Right renal cortex interstitium (tissue), 3 donors: ENCODE measurements at places on chromosomes 1 and 21.

DNA sequence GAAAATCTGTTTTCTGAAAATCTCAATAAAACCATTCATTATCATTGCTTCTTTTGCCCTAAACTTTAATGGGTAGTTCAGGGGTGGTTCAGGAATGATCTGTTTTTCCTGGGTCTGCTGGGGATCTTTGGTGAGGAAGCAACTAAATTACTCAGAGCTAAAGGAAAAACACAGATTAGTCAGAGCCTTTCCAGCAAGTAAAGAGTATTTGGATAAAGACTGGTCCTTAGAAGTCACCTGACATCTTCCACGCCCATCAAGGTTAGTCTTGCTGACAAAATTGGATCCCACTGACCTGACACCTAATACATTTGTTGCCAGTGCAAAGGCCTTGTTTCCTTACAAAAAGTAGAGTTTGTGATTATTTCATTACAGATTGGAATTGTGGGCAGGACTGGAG is 24.2 kb downstream of the HSPA13 start:
- DNase-seq = no peak

- no peak for DNase-seq
These were observed 34.2 kb downstream of the EFCAB7 start for GRCh38 chr1:63557365-63557987.

DNA sequence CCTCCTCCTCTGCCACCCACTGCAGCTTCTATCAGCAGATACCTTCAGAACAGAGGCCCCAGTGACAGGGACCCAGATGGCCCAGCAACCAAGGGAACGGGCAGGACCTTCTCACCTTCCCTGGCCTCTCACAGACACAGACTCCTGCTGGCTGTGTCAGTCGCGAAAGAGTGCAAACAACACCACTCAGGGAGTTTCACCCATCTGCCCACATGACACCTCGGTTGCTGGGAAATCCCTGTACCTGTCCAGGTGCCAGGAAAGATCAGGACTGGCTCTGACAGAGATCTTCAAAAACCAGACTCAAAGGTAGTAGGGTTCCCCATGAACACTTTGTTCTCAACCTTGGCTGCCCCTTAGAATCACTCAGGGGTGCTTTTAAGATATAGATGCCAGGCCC is 83.5 kb upstream of the HIVEP3 start:
- DNase-seq = no peak

GRCh38 chr21:31889460-31889859 is 16.6 kb downstream of the HUNK start:
- DNase-seq = no peak

GRCh38 chr21:29730281-29730680 is 209.5 kb downstream of the GRIK1 start:
- DNase-seq = no peak

GRCh38 chr1:26408604-26409003 is 2.0 kb upstream of the LIN28A start:
- peak; percentile 81 for DNase-seq

GRCh38 chr21:30434033-30434631 is 4.1 kb downstream of the KRTAP13-4 start:
- DNase-seq = no peak

- no peak for DNase-seq
These were observed 673.6 kb downstream of the PTPRU start for GRCh38 chr1:29909962-29910361.

GRCh38 chr1:212292250-212293105 is 7.3 kb downstream of the PPP2R5A start:
- DNase-seq = no peak

GRCh38 chr1:221925947-221926346 is 184.1 kb upstream of the DUSP10 start:
- DNase-seq = no peak

DNA sequence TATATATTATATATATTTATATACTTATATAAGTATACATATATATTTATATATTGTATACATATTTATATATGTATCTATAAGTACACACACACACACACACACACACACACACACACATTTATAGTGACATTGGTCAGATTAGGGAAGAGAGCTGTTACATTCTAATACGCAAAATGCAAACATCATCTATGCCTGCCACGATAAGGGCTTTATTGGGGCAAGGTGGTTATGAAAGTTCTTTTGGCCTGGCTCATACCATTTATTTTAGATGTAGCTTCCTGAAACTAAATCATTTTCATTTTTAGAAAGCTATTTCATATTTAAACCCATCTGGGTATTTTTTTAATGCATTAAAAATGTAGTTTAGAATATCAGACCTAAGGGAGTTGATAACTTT is 82.8 kb downstream of the MAST2 start:
- no peak for DNase-seq

DNA sequence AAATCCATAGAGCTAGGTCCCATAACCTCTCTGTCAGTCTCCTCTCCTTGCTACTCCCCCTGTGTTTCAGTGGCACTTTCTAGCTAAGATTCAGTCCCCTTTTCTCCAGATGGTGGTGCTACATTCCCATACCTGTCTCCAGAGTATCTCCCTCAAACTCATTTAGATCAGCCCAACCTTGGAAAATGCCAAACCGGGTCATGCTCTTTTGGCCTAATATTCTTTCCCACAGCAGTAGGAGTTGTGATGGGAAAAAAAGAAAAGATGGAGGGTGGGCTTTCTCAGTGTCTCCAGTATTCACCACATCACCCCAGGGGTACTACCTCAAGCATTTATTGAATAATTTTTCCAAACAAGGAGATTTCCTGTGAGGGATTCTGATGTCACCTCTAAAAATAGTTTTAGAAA is 3.2 kb upstream of the RXFP4 start:
- DNase-seq = no peak

DNA sequence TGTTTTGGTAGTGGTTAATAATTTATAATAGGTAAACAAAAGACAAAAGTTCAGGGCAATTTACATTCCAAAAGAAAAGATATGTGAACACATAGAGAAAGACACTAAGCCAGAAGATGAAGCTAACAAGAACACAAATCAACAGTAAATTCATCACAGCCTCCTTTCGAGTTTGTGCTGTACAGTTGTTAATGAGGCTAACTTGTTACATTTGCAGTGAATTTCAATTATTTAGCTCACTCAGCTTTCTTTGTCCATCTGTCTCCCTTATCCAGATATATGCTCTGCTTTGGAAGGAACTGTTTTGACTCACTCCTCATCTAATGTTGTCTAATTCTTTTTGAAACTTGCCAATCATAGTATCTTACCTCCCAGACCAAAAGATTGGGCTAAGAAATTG is 423.3 kb upstream of the OLFM3 start:
- DNase-seq = no peak

GRCh38 chr1:221336126-221336525 is 405.8 kb downstream of the DUSP10 start:
- no peak for DNase-seq

- DNase-seq = no peak
These were observed 56.1 kb downstream of the HSF2BP start for GRCh38 chr21:43603233-43603626.

GRCh38 chr1:237146241-237146640 is 104.3 kb downstream of the RYR2 start:
- peak; percentile 57 for DNase-seq

- DNase-seq = no peak
These were observed 1.4 kb downstream of the CDA start for GRCh38 chr1:20590306-20590777.

GRCh38 chr21:34801519-34802132 is 132.8 kb downstream of the CLIC6 start:
- no peak for DNase-seq

GRCh38 chr1:51776408-51776807 is 102.1 kb downstream of the NRDC start:
- no peak for DNase-seq

- no peak for DNase-seq
These were observed 8.1 kb downstream of the ARV1 start for GRCh38 chr1:230986976-230987375.

DNA sequence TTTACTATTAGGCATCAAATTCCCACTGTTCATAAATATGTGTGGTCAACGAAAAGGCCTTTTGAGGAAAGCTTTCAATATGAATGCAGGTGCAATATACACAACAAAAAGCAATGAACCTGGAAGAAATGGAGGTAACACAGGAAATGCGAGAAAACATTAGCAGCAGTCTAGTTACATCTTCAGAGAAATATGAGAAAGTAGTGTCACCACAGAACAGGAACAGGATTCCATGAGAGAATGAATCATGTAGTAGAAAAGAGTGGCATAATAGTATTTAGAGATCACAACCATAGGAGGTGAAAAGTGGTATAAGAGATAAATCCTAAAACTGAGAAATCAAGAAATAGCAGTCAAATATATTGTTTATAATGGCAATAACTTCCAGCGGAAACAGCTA is 103.7 kb downstream of the AK5 start:
- DNase-seq = no peak

DNA sequence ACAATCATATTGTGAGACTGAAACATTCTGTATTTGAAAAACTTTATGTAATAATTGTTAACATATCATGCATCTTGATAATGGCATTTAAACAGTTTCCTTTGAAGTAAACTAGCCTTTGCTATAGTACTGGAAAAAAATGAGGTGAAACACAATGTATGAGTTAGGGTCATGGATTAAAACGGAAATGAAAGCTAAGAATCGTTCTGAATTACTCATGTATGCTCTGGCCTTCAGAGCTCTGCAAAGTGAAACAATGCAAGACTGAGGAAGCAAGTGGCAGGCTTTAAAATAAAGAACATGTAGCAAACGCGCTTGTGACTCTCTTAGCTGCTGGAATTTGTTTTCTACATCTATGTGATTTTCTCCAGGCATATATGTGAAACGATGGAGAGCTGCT is 317.1 kb downstream of the DPYD start:
- no peak for DNase-seq

- DNase-seq = no peak
These were observed 36.9 kb downstream of the WDR64 start for GRCh38 chr1:241688940-241689368.

GRCh38 chr1:234916840-234917239 is 211.8 kb downstream of the TOMM20 start:
- no peak for DNase-seq

- no peak for DNase-seq
These were observed 2.4 kb downstream of the TP73 start for GRCh38 chr1:3654549-3655281.

DNA sequence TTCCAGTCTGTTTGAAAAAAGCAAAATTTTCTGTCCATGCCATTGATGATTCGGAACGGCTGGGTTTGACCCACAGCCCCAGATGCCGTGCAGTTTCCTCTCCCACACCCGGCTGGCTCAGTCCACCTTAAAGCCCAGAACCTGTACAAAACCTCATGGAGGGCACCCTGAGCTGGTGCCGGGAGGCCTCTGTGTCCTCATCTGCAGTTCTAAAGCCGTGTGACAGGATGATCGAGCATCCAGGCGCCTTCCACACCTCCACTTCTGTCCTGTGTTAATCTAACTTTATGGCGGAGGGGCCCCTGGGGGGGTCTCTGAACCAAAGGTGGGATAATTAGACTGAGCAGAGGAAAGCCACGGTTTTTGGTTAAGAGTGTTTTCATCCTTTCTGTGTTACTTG is 49.6 kb downstream of the SLC37A1 start:
- DNase-seq = no peak

- no peak for DNase-seq
These were observed 12.1 kb downstream of the ARHGEF11 start for GRCh38 chr1:157033357-157033876.

- no peak for DNase-seq
These were observed 67.1 kb downstream of the UBE2T start for GRCh38 chr1:202274611-202275010.

- no peak for DNase-seq
These were observed 14.7 kb downstream of the RHEX start for GRCh38 chr1:206067486-206068227.

- DNase-seq = no peak
These were observed 44.9 kb downstream of the C1orf198 start for GRCh38 chr1:230823426-230823825.

DNA sequence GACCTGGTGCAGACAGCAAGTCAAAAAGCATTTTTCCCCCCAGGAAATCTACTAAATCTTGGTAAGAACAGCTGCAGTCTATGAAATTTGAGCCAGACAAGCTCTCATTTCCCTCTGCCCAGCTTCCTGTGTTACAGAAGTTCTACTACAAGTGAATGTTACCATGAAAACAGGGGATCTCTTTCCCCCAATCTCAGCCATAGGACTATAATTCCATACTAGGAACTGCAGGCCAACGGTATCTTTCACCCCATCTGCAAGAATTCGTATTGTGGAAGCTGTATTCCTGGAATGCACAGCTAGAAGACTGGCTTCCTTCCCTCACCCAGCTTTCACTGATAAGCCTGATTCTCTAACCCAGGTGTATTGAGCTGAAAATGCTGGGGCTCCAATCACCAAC is 1655.4 kb downstream of the BRINP3 start:
- no peak for DNase-seq

DNA sequence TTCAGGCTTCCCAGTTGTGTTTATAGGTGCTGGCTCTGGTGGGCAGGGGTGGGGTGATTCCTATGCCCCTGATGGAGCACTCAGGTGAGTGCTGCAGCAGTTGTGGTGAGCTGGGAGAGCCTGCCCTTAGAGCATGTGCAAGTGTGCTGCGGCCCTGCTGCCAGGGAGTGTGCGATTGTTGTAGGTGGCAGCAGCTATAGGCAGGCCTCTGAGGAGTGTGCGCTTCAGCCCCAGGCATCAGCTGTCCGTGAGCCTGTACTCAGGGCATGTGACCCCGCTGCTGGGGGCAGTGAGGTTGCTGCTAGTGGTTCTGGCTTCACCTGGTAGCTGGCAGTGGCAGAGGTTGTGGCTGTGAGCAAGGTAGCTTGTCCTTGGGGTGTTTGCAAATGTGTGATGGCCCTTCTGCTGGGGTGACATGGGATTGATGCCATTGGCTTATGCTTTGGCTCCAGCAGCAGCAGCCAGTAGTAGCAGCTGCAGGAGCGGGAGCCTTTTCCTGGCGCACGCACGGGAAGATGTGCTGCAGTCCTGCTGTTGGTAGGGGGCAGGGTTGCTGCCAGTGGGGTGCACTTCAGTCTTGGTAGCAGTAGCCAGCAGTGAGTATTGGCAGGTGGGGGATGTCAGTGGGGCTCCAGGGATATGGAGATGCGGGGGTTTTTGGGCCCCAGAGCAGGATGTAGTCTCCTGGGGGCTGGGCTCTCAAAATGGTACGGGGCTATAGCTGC is 37.7 kb downstream of the SYCP1 start:
- no peak for DNase-seq

DNA sequence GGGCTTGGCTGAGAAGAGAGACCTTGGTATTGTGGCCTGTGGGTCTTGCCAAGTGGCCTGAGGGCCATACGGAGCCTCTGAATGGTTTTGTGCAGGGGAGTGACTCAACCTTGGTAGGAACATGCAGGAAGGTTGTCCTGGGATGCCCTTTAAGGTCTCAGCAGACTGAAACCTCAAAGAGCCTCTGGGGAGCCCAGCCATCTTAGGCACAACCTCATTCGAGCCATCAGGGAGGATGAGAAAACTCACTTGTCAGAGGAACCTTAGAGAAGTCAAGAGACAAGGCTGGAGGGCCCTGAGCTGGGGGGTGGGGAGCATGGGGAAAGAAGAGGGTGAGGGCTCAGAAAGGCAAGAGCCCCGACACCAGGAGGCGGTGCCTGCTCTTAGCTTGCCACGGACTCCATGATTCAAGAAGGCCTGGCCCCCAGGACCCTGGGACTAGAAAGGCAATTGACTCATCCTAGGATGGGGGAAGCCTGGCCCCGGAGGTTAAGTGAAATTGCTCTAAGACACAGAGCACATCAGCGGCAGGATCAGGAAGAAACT is 13.0 kb downstream of the IFI6 start:
- DNase-seq = no peak
